Fibroblast of the aortic adventitia (primary cell): ENCODE measurements at places on chromosomes 2 and 18. TPM values are rescaled to one million over a fixed set of nuclear protein-coding genes. Genes with fewer than 3 reads are reported as not detected.
A peak's percentile ranks its signal among the peaks of the same experiment; 100 is the strongest.

DNA sequence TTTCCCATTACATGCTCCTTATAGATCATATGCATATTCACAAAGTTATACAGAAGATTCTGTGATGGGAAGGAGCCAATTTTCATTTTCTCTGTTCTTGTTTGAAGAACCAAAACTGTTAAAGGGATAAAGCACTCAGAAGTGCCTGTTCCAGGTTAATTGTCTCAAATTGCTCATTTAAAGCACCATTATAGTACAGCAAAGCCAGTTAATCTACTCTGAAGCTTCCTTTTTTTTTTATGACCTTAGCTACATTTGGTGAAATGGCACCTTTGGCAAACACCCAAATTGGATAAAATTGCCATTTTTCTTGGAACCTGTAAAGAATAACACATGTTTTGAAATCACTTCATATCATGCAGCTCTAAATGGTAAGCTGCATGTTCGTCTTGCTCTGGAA, 1092.3 kb downstream of the BCL11A start:
- no peak for DNase-seq

DNA sequence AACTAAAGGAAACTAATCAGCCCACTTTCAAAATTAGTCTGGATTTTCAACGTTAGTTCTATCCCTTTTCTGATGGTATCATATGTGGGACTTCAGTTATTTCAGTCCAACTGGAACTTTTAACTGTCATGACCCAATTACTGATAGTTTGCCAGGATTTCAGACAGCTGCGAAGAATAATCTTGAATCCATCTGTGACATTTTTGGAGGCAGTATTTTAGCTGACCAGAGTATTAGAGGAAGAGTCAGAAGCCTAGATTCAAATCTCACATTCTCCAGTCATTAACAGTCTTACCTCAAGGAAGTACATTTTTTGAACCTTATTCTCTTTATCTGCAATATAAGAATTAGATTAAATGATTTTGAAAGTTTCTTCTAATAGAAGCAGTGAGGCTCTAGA, 81.3 kb downstream of the PTRHD1 start:
- no peak for DNase-seq

- no peak for DNase-seq
Measured at GRCh38 chr18:31508781-31509180, 10.8 kb downstream of the DSG2 start.

The LAMA1 gene
- total RNA-seq = 3.5 and 30.1 TPM in 2 replicates

- no peak for DNase-seq
Measured at GRCh38 chr2:241846406-241846805, 12.3 kb downstream of the PDCD1 start.

GRCh38 chr2:128280901-128281321, 37.8 kb downstream of the HS6ST1 start:
- peak; percentile 25 for DNase-seq

The UGT1A1 gene
- not detected in 2 replicates for total RNA-seq

GRCh38 chr18:3342628-3343027, 80.7 kb downstream of the MYL12B start:
- DNase-seq = no peak

The KCNG2 gene
- total RNA-seq = not detected in 2 replicates

The NPPC gene
- not detected in 2 replicates for total RNA-seq

The EMILIN1 gene
- 81.3 and 153 TPM in 2 replicates for total RNA-seq
